ENCODE measurements at places on chromosomes 5 and 9.

- no peak for DNase-seq
Observed at GRCh38 chr5:172110260-172110815, 77.7 kb downstream of the STK10 start.

DNA sequence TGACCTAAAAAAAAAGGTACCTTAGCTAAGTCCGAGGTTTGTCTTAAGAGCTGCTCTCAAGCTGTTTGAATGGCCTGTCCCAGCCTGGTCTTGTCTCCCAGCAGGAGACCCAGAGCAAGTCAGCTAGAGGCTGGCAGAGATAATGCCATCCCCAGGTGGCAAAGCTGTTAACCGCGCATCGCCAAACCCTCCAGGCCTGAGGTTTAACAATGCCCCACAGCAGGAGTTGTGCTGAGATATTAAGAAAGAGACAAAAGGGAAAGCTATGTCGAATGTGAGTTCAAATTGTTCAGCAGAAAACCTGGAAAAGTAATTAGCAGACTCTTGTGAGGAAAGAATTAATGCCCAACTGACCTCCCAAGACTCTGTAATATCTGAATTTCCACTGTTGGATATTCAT is 187.1 kb downstream of the FSTL4 start:
- no peak for DNase-seq

DNA sequence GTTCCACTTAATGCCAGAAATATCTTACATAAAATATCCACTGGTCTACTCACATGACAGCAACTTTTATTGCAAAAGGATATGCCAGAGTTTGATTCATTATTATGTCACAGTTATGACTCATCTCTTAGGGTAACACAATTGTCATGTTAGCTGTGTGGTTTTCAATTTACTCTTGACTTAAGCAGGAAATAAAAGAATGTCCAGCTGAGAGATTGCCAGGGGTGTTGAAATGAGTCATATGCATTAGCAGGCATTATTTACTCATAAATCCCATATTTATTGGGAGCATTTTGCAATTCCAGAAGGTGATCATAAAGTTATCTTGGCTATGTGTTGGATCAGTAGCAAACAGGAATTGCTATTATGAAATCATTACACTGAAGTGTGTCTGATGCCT is 1164.6 kb upstream of the CDH18 start:
- DNase-seq: no peak

DNA sequence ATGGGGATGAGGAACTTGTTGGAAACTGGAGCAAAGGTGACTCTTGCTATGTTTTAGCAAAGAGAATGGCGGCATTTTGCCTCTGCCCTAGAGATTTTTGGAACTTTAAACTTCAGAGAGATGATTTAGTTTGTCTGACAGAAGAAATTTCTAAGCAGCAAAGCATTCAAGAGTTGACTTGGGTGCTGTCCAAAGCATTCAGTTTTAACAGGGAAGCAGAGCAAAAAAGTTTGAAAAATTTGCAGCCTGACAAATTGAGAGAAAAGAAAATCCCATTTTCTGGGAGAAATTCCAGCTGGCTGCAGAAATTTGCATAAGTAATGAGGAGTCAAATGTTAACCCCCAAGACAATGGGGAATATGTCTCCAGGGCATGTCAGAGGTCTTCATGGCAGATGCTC is 682.3 kb upstream of the ST8SIA4 start:
- DNase-seq: no peak

DNA sequence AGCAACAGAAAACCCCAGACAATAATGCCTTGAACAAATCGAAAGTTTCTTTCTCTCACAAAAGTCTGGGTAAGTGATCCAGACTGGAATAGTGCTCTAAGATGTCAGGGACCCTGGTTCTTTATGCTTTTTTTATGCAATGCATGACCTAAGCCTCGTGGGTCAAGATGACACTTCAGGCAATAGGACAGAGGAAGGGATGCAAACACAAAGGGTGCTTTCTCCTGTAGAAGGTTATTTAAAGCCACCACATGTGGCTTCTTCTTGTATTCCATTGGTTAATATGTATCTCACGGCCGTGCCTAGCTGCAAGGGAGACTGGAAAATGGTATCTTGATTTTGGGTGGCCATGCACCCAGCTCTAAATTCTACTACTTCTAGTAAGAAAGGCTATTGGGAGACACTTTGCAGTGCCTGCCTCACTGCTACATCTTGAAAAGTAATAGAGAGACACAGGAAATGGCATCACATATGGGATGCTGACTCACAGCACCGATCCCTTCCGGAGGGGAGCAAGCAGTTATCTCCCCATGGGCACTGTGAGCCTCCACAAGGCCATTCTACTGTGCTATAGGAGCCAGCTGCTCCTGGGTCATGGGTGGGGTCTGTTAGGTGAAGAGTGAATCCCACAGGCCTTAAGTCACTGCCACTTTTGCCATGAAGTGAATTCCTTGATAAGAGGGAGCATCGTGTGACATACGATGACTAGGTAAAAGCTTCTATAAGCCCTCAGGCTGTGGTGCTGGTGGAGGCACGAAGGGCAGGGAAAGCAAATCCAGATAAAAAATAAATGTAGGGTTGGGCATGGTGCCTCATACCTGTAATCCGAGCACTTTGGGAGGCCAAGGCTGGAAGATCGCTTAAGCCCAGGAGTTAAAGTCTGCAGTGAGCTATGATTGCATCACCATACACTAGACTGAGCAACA is 32.5 kb upstream of the RAB14 start:
- DNase-seq: no peak

DNA sequence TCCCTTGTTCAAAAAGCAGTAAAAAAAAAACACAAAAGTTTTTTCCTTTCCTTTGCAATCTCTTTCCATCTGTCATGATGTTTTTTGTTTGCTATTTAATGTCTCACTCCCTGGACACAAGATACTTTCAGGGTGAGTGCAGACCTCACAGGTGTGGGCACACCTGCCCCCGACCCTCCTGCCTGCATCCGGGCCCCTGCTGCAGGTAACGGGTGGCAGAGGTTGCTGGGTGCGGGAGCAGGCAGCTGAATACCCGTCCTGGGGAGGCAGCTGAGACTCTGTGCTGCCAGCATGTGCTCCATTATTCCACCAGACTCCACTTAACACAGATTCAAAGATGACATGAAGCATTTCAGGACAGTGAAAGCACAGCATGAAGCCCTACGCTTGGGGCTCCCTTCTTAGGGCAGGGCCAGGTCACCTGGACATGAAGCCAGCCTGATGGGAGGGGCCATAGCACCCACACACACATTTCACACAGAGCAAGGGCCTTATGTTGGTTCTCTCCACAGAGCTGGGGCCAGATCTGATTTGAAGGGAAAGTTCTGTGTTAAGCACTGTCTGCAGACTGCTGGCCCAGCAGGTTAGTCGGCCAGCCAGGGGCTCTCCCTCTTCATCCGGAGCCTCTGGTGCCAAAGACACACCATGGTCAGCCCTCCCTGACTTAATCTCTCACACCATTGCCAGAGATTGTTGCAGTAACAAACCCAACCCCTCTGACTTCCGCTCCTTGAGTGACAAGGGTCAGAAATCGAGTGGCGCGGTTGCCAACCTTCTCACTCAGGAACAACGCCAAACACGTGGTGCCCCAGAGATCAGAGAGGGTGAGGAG is 13.0 kb downstream of the NEK6 start:
- no peak for DNase-seq

DNA sequence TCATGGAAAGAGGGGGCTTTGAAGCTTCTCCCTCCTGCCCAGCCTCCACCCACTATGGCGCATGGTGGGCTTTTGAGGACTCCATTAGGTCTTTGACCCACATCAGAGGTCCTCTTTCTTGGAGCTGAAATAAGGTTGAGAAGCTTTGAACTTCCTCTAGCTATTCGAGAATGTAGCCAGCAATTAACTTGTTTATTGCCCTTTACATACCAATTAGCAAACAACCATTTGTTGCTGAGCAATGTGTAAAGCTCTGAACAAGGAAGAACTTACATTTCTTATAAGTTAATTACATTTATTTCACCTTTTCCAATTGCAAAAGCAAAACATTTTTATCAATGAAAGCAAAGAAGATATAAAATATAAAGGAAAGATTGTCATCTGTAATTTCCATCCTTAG is 30.5 kb upstream of the FOXB2 start:
- no peak for DNase-seq

GRCh38 chr5:146606893-146607292 is 90.9 kb upstream of the GPR151 start:
- no peak for DNase-seq

GRCh38 chr9:35967042-35967441 is 9.1 kb upstream of the OR2S2 start:
- no peak for DNase-seq

GRCh38 chr5:35161652-35162273 is 68.5 kb downstream of the PRLR start:
- DNase-seq: no peak

GRCh38 chr5:88251048-88251711 is 17.5 kb downstream of the TMEM161B start:
- no peak for DNase-seq

GRCh38 chr9:136175616-136176197 is 29.2 kb downstream of the LHX3 start:
- no peak for DNase-seq

DNA sequence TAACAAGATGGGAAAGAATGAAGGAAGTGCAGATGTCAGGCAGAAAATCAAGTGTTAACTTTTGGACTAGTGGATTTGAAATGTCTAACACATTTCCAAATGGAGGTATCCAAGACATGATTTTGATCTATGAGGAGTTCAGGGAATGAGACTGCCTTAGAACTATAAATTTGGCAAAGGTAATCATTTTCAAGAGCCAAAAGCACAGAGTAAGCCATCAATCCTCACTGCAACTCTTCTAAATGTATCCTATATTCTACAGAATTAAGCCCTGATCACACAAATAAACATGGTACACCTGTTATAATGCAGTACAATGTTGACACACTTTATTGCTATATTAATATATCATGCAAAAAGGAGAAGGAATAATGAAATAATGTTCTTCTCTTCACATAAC is 55.6 kb downstream of the SETX start:
- no peak for DNase-seq

- DNase-seq: no peak
Observed at GRCh38 chr9:6302417-6302816, 25.8 kb upstream of the TPD52L3 start.

GRCh38 chr9:130470269-130470668 is 25.5 kb downstream of the ASS1 start:
- DNase-seq: no peak

DNA sequence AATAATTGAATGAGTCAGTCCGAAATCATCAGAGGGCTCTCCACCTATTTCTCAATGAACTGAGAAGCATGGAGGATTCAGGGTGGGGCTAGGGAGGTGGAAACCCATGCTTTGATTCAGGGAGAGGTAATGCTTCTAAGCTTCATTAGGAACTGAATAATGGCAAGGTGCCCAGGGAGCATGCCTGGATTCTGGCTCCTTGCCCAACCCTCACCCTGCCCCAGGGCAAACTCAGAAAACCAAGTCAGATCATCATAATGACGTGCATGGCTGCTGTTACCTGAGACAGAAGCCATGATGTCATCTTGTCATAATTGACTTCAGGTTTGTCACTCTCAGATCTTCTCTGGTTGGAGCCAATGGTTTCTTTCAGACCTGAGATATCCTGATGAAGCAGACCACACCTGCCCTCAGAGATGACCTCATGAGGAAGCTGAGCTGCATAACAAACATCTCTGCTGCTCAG is 199.6 kb downstream of the SYK start:
- peak; percentile 93 for DNase-seq

- DNase-seq: peak; percentile 7
Observed at GRCh38 chr9:34546834-34547827, 24.3 kb upstream of the ENHO start.

DNA sequence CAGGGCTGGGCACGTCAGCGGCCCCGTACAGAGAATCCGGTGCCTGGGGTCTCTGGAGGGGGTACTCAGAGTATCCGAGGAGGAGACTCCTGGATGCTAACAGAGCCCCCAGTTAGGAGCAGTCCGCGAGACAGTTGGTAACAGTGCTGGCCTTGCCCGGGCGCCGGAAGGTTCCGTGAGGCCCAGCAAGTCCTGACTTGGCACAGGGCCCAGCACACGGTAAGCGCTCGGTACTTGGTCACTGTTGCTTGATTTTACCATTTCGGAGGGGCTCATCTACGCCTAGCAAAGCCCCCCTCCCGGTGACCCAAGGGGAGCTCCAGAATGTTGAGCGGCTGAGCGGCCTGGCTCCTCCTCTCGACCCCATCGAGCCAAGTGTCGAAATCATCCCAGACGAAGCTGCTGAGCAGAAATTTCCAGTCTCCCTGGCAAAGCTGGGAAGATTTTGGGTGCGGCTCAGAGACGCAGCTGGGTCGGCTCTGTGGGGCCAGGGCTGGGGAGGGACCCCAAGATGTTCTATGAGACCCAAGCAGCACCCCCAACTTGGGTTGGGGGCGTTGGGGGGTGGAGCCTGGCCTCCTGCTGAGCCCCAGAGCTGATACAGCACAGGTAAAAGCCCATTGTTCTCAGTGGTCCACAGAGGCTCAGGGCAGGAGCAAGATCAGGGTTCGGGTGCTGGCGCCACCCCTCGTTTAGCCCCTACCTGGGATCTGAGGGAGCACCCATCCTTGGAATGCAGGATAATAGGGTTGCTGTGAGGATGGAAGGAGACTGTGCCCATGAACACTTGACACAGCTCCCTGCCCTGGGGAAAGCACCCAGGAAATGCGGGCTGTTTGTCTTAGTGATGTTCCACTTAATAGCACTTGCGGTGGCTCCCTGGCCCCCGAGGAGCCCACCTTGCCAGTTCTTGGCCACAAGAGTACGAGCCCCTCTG is 137.2 kb downstream of the C9orf50 start:
- DNase-seq: peak; percentile 7

- DNase-seq: no peak
Observed at GRCh38 chr5:141692533-141692888, 10.5 kb upstream of the ARAP3 start.

GRCh38 chr9:29325894-29326293 is 1752.6 kb upstream of the C9orf72 start:
- DNase-seq: no peak

DNA sequence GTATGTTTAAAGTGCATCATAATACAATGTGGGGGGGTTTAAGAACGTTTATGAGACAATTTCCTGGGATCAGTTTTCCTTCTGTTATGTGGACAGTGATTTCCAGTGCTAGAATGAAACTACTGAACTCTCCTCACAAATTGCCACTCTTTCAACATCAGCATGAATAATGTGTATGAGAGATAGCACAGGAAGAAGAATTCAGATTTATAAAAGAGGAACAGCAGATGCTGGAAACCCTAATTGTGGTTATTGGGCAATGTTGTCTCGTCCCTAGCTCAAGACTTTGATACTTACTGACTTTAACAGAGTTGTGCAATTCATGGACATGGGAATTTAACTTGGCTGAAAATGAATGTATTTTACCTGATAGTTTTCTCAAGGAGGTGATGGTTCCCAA is 410.8 kb upstream of the MEF2C start:
- no peak for DNase-seq

- no peak for DNase-seq
Observed at GRCh38 chr9:91056917-91057316, 255.3 kb downstream of the SYK start.

- no peak for DNase-seq
Observed at GRCh38 chr5:165209101-165209727, 1703.8 kb downstream of the MAT2B start.

DNA sequence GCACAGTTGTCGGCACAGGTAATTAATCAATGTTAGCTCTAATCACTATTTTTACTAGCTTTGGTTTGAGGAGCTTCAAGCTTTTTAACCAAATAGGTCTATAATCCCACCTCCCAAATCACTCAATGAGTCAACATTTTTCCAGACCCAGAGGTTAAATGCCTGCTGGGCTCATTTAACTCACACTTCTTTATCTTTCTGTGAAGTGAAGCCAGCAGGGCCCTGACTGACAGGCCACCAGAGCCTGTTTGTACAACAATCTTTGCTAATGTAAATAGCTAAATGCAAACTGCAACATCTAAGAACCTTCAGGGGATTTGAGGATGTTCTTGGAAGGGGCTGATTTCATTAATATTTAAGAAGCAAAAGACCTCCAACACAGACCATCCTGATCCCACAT is 98.4 kb upstream of the NREP start:
- no peak for DNase-seq

Measured in NCI-H1105 (cell line).